ENCODE measurements at places on chromosomes 6 and 20.

DNA sequence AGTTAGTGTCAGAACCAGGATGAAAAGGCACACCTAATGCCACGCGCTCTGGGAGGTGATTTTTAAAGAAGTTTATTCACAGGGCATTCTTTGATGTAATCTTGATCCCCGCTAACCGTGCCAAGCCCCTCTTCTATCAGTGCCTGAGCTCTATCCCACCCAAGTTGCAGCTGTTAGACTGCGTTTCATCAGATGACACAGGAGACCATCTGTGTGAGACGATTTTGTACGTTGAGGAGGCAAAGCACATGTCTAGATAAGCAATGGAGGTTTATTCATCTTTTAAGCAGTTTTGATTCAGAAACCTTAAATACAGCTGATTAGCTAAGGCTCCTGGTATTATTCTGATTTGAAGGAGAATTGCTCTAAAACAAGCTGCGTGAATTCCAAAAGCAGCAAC, 18.6 kb downstream of the RNASET2 start:
- no peak for DNase-seq

- no peak for DNase-seq
Measured at GRCh38 chr6:85453490-85453889, 3.6 kb downstream of the NT5E start.

DNA sequence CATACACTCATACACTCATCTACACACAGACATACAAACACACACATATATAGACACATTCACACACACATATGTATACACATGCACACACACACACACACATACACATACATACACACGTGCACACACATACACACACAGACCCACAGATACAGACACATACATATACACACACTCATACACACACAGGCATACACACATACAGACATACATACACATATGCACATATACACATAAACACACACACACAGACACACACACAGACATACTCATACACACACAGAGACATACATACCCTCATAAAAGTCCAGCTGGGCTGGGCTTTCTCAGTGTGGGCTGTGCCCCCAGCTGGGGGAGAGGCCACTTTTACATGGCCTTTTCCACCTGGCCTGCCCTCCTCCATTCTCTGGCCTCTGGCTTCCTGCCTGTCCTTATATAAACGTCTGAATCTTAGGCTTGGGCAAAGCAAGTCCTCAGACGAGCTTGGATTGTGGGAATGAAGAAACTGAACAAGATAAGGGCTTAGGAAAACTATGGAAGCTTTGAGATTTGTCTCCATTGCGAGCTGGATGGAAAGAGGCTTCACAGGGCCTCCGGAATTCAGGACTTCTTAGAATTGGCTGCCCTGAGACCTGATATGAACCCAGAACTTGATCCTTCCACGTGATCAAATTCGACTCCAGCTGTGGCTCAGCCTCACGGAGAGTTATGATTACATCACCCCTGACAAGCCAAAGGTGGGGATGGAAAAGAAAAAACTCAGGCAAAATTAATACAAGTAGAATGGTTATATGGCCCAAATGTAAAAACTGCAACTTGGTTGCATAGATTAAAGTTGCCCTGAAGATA, 22.5 kb upstream of the CST3 start:
- no peak for DNase-seq

DNA sequence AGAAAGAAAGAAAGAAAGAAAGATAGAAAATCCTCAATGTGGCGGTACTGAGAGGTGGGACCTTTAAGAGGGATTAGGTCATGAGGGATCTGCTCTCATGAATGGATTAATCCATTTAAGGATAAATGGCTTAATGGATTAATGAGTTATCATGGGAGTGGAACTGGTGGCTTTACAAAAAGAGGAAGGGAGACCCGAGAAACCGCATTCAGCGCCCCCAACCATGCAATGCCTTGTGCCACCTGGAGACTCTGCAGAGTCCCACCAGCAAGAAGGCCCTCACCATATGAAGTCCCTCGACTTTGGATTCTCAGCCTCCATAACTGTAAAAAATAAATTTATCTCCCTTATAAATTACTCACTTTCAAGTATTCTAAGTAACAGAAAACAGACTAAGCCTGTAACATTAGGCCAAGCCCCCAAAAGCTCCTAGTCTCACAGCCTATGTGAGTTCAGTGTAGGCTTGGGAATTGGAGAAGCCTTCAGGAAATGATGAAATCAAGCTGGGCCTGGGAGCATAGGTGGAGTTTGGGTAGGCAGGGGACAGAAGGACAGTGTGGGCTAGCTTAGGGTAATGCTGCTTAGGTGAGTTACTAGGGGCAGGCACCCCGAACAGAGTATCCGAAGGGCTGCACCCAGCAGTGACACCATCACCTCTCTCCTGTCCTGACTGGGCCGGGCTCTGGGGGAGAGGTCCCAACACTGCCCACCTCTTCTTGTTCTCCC, 36.2 kb upstream of the RNF24 start:
- no peak for DNase-seq

DNA sequence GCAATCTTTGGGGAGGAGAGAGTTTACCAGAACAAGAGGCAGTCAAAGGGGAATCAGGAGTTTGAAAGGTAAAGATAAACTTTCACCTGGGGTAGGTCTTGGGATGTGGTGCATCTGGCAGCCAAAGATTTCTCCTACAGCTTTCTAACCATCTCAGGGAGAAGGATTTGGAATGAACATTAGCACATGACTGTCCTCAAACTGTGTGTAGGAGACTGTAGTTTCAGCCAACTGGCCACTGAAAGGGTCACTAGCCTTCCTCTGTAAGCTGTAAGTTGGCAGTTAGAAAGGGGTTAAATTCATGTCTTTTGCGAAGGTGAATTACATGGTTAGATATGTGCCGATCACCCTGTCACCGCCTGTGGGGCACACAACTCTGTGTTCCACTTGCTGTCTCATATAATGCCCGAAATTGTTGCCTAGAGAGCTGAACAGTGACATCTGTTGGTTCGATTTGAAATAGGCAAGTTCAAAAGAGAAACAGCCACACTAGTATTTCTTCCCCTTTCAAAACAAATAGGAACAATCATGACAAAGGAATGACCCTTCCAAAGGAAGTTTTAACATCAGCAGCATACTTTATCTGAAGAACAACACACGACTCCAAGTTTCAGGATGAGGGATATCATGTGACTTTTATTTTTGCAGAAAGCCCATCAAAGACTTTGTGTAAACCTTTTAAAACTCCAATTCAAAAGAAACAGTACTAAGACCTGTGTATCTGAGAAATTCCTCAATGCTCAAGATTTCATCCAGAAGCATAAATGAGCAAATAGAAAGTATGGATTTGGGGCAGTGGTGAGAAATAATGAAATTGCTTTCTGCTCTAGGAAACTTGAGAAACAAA, 1.1 kb upstream of the OPN5 start:
- DNase-seq, result no peak

DNA sequence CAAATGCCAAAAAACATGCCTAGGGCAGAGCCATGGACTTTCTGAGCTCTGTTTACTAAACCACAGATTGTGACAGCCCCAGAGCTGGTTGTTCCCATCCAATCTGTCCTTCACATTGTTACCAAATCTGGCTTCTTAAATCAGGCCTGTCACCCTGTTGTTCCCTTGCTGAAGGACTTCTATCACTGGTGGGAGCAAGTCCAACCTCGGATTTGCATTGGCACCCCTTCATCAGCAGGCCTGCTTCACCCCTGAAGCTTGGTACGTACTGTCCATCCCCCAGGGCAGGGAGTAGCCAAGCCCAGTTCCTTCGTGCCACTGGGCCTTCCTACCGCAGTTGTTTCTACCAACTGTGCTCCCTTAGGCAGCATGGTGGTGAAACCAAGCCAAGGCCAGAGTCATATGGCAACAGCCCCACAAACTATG, 357.3 kb upstream of the JARID2 start:
- DNase-seq, result no peak
